ENCODE measurements at places on chromosomes 13 and 19.

DNA sequence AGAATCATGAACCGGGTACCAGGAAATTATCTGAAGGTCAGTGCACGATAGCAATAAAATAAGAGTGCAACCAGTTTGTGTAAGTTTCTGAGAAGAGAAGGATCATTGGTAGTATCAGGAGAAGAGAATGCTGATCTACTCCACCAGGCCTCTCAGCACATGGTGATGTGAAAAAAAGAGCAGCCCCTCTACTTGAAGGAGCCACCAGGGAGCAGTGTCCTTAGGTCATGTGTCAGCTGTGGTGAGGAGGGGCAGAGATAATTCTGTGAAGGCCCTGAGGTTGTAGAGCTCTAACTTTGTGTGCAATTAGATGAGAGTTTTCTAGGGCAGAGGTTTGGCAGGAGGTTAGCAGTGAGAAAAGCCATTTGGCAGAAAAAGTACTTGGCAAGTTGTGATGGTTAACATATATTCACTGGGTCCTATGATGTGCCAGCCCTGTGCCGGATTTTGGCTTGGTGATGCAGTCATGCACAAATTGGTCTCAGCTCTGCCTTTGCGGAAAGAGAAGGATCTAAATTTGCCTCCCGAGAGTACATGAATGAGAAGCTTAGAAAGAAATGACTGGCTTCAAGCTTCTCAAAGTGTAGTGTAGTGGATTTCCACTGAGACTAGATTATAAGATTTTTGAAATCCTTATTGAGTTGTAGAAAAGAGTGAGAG lies 19.2 kb upstream of the ZC3H13 start:
- DNase-seq = no peak

GRCh38 chr19:2561895-2562294 lies 86.0 kb downstream of the GADD45B start:
- DNase-seq = no peak

DNA sequence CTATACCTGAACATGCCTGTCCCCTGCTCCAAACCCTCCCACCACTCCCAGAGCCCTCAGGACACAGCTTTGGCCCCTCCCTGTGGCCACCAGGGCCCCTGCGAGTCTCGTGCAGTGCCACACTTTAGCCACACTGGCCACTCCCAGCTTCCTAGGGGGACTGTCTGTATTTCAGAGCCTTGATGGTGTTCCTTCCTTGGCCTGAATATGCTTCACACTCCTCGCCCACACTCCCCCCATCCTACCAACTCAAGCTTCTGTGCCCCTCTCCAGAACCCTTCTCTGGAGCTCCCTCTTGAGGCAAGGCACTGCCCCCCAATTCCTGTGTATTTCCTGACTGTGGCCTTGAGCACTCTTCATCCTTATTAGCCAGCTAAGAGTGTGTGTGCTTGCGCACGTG lies 80.2 kb downstream of the DPF1 start:
- DNase-seq = no peak

DNA sequence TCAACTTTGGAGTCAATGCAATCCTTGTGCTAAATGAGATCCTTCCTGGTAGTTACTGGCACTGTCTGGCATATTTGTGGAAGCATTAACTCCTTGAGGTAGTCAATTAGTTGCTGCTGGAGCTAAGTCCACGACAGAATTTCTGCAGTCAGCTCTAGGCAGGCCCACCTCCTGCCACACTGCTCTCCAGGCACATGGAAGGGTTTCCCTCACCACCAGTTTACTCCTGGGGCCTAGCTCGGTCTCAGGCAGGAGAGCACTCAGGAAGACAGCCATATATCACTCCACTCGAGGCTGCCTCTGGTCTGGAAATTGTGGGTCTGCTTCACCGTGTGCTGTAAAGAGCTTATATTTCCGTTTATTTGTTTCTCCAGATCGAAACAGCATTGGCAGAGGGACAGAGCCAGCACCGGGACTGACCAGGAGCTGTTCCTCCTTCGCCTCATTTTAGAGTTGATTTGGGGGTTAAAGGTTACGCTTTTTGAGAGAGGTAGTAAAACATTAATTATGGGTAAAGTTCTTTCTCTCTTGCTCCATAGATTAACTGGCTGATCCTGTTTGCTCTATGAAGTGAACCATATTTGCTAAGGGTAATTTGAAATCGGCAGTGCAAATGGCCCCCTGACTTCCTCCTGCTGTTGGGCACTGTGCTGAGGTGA lies 20.6 kb upstream of the GTF3A start:
- no peak for DNase-seq

GRCh38 chr19:6911523-6911922 lies 24.1 kb downstream of the ADGRE1 start:
- DNase-seq = no peak

- peak; percentile 75 for DNase-seq
Measured at GRCh38 chr19:56866538-56866937, 26.0 kb upstream of the PEG3 start.

- no peak for DNase-seq
Measured at GRCh38 chr19:10422046-10422461, 1.7 kb downstream of the PDE4A start.

- peak; percentile 18 for DNase-seq
Measured at GRCh38 chr13:33079960-33080359, 63.7 kb downstream of the KL start.

DNA sequence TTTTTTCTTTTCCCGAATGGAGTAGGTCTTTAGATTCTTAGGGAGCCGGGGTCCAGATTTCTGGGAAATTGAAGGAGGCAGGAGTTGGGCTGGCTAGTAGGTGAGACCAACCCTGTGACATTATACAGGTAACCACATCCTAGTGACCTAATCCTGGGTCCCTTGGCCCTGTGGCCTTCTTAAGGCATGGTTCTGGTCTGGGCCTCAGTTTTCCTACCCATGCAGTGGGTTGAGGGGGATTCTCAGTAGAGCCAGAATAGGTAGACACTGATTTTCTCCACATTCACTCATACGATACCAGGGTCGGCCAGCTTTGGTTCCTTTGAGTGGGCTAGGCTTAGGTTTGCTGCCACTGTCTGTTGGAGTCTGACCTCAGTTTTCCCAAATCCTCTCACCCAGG lies 7.2 kb downstream of the PPFIA3 start:
- DNase-seq = no peak

DNA sequence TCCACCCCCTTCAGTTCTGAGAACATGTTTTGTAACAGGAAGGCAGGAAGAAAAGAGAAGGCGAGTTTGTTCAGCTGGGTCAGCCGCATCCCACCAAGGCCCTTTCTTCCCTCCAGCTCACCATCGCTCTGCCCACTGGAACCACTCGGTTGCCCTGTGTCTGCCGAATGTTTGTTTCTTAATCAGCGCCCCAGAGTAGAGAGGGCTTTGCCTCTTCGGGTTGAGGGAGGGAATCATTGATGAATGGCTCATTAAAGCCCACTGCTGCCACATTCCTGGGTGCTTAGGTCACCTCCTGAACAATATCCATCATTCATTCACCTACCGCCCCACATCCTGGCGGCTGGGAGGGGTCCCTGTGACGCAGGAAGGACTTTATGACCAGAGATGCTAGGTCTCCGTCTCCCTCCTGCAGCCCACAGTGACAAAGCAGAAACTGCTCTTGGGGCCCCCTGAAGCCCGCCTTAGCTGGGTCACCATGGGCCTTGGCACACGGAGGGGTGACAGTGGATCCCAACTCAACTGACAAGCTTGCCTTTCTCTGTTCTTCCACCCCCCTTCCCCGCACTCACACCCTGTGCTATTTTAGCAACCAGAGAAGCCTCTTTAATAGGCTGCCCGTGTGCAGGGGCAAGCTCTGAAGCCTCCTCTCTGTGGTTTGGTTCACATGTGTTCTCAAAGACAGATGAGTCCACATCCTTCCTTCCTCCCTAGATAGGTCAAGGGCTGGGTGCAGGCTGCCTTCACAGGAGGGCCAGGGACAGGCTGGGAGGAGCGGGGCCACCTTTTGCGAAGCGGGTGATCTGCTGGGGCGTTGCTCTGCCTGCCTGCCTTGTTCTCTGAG lies 46.2 kb downstream of the ACTN4 start:
- DNase-seq = peak; percentile 69

DNA sequence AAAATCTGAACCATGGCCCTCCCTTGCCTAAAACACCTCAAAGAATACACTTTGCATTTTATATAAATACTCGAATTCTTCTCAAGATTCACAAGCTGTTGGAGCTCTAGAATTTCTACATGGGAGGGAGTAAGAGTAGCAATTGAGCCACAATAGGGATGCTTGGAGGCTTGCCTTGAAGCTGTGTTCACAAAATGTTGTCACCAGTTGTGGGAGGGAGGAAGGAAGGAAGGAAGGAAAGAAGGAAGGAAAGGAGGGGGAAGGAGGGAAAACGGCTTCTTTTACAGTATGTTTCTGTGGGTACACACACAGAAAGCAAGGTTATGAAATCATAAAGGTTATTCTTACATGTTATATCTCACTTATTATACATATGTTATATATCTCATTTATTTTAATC lies 128.6 kb upstream of the PEG3 start:
- DNase-seq = no peak

- DNase-seq = peak; percentile 73
Measured at GRCh38 chr13:28819735-28820098, 422 bp upstream of the MTUS2 start.

GRCh38 chr19:45505151-45505995 lies 1.9 kb upstream of the VASP start:
- DNase-seq = no peak

DNA sequence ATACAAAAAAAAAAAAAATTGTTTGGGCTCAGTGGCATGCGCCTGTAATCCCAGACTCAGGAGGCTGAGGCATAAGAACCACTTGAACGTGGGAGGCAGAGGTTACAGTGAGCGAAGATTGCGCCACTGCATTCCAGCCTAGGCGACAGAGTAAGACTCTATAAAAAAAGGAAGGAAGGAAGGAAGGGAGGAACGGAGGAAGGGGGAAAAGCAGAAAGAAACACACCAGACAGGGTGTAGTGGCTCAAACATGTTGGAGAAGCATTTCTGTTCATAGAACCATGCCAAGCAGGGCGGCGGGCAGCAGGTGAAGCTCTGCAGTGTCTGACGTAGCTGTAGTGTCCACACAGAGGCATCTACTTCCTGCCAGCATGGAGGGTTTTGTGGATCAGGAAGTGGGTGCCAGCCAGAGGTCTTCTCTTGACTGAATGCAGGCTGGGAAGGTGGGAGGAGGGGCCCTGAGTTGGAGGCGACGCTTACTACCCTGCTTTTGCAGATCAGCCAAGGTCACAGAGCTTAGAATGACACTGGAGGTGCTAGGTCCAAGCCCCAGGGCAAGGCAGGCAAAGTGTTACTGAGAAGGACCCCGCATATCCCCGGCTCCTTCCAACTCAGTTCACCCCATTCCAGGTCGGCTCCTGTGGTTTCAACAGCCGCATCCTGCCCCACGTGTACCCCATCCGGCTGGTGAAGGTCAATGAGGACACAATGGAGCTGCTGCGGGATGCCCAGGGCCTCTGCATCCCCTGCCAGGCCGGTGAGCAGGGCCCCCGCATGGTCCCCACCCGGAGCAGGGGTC lies 11.6 kb upstream of the PGLS start:
- peak; percentile 60 for DNase-seq

GRCh38 chr13:26502826-26503225 lies 54.7 kb upstream of the WASF3 start:
- DNase-seq = no peak

DNA sequence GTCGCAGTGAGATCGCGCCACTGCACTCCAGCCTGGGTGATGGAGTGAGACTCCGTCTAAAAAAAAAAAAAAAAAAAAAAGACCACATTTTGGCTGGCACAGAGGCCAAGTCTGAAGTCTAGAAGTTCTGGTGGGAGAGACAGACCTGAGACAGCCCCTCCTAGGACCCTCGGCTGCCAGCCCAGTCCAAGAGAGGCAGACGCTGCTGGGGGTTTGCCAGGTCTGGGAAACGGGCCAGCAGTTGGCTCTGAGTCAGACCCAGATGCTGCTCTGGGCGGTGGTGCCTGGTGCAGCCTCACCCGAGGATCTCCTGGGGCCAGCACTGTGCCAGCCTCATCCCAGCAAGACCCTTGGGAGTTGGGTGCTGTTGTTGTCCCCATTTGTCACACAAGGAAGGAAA lies 5.8 kb downstream of the FCHO1 start:
- peak; percentile 35 for DNase-seq

GRCh38 chr19:32895384-32895783 lies 25.8 kb upstream of the SLC7A9 start:
- DNase-seq = no peak

GRCh38 chr19:16363133-16363851 lies 38.7 kb downstream of the KLF2 start:
- DNase-seq = no peak

DNA sequence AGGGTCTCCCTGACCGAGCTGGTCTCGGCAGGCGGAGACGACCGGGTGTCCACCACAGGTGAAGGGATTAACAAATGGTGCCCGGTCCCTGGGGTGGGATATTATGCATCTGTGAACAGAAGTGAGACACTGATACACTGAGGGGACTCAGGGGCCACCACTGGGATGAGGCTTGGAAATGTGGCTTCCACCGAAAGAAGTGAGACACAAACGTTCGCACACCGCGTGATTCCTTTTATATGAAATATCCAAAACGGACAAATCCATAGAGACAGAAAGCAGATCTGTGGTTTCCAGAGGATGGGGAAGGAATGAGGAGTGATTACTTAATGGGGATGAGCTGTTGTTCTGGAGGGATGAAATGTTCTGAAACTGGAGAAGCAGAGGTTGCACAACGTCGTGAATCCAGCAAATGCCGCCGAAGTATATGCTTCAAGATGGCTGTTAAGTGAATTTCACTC lies 47.5 kb downstream of the C13orf46 start:
- no peak for DNase-seq

- DNase-seq = no peak
Measured at GRCh38 chr13:47426126-47426849, 529.4 kb upstream of the HTR2A start.

DNA sequence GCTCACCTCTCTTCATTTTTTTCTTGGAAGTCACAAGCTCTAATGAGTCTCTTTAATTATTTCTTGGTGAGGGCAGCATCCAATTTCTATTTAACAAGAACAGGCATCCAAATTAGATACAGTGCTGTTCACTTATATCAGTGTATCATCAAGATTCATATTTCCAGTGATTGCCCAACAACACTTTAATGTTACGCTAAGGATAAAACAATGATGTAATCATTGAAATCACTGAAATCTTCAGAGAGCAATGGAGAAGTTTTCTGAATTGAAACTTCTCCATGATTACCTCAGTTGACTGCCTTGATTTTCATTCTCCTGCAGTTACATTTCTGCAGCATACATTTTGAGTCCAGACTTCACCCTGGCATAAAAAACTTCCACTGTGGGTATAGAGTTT lies 17.1 kb upstream of the LRCH1 start:
- DNase-seq = no peak

DNA sequence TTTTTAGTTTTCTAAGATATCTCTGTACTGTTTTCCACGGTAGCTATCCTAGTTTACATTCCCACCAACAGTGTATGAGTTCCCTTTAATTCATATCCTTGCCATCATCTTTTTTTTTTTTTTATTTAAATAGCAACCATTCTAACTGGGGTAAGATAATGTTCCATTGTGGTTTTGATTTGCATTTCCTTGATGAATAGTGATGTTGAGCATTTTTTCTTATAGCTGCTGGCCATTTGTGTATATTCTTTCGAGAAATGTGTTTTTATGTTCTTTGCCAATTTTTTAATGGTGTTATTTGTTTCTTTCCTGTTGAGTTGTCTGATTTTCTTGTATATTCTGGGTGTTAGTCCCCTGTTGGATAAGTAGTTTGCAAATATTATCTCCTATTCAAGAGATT lies 454.8 kb downstream of the DACH1 start:
- no peak for DNase-seq

- DNase-seq = peak; percentile 64
Measured at GRCh38 chr19:54420383-54421168, 5.3 kb downstream of the TTYH1 start.

Measured in lung (tissue), 17 donors.